ENCODE measurements at places on chromosomes 16 and 17. TPM values are rescaled to one million over a fixed set of nuclear protein-coding genes. Genes with fewer than 3 reads are reported as not detected.

DNA sequence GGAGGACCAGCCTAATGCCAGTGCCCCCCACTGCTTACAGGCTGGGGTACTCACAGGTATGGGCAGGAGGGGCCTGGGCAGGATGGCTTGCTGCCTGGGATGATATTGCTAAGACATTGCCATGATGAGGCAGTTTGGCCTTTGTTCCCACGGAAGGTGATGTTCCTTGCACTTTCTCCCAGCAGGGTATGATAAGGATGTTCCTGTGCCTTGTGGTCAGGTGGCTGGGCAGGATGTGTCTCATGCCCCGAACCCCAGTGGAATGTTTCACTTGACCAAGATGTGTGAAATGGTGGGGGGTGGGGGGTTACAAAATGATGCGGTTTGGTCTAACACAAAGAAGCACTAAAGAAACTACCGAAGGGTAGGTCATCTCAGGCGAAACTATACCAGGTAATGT lies 337.8 kb upstream of the ZFHX3 start:
- no peak for DNase-seq

DNA sequence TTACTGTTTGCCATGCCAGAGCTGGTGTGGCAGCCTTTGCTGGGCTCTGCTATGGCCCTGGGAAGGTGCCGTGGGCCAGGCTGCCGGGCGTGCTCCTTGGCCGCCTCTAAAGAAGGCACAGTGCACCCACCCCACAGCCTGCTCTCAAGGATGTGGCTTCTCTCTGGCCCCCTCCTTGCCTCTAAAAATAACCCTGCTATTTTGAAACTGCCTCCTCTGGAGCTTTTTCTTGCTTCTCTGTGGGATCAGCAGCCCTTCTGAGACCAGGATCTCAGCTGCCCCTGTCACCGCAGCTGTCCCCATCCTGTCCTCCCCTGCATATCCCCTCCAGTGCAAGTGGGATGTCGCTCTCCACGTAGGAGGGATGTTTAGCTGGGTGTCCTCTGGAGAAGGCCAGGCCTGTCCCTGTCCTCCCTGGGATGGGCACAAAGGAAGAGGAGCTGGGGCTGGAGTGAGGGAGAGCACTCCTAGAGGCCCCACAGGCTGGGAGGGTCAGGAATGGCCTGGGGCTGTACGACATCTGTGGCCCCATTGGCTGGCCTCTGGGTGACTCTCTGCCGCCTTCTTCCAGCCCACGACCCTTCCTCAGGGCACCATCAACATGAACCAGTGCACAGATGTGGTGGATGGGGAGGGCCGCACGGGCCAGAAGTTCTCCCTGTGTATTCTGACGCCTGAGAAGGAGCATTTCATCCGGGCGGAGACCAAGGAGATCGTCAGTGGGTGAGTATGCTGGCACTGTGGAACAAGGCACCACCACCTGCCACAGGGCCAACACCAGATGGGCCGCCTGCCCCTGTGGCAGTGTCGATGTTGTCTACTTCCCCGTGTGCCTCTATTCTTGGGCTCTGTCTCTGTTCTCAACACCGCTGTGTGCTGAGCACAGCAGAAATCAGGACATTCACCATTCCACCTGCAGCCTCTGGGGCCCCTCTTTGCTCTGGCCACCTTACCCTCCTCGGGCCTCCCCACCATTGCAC lies 79.7 kb downstream of the PLD6 start:
- DNase-seq: no peak

The FLCN gene
- total RNA-seq: 23.7 TPM

The ZNF646 gene
- 10.8 TPM for total RNA-seq
